Activated effector memory CD4-positive, alpha-beta T cell treated with Interleukin-2 at 50 U/mL for 16 hours (primary cell): ENCODE measurements at places on chromosomes 1 and 21.

GRCh38 chr1:162406811-162407210 lies 5.1 kb downstream of the SH2D1B start:
- DNase-seq: no peak

- DNase-seq: no peak
These were observed 455.2 kb upstream of the RUNX1 start for GRCh38 chr21:35504277-35504676.

DNA sequence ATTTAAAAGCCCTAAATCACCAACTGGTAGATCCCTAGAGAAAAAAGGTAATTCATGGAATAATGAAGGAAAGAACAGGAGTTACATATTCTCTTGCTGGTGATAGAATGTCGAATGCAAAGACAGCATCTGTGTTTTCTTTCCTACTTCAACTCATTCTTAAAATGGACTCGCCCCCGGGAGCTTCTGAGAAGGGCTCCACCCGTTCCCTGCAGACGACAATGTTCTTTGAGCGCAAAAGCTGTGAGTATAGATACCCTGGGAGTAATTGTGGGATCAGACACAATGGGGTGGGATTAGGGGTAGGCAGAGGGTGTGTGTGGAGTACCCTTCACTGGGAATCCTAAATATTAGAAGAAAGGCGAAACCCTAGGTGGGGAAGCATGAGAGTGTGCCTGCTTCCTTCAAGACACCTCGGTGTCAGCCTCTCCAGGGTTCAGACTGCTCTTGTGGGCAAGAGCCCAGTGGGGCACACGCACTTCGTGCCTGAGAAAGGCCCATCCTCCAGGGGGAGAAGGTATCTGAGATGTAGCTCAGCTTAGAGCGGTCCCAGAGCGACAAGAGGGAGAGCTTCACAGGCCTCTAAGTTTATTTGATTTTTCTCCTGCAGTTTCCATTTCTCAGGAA lies 123.3 kb upstream of the DPYD start:
- DNase-seq: no peak

DNA sequence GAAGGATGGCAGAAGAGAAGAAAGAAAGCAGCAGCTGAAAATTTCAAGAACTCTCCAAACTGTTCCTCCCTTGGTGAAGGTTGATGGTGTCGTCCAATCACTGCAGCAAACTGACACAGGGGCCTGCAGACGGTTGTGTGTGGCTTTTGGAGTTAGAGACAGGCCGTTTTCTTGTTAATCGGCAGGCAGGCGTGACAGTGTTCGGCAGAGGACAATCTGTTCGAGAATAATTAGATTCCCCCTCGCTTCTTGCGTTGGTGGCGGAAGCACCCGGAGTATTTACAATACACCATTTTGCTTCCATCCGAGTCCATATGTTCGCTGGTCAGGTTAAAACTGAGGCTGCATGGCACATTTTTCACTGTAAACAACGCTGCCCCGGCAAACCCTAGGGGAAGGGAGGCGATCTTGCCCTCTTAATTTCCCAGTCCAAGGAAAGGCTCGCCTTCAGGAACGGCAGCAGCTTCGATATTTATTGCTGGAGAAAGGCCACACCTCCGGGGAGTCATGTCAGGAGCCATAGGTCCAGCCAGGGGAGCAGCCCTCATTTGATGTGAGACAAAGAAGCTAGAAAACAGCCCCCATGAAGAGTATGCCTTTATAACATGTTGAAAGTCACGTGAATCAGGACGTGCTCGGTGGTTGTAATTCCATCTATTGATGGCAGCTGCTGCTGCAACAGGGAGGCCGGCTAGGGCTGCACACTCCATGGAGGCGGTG lies 360.1 kb downstream of the SMYD3 start:
- no peak for DNase-seq

DNA sequence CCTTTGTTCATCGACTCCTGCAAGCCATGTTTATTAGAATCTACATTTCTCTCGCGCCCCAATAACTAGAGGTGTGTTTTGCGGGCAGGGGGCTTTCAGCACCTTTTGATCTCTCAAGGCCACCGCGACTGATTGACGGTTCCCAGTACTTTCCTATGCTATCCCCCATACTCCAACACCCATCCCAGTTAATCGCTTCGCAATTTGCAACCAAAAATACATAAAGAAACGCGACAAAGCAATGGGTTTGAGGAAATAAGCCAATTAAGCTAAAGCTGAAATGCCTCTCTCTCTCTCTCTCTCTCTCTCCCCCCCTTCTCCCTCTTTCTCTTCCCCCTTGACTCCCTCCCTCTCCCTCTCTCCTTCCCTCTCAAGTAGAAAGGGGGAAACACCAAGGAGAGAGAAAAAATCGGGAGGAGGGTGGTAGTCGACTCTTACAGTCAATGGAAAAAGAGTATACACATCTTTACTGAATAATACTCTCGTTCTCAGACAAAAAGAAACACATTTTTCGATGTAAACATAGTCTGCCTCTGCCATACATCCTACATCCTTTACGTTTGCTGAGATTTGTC lies 128.0 kb upstream of the DPYD start:
- DNase-seq: no peak

- DNase-seq: no peak
These were observed 176.1 kb downstream of the CACNA1E start for GRCh38 chr1:181659321-181659957.
